ENCODE measurements at places on chromosomes 16 and 17.

DNA sequence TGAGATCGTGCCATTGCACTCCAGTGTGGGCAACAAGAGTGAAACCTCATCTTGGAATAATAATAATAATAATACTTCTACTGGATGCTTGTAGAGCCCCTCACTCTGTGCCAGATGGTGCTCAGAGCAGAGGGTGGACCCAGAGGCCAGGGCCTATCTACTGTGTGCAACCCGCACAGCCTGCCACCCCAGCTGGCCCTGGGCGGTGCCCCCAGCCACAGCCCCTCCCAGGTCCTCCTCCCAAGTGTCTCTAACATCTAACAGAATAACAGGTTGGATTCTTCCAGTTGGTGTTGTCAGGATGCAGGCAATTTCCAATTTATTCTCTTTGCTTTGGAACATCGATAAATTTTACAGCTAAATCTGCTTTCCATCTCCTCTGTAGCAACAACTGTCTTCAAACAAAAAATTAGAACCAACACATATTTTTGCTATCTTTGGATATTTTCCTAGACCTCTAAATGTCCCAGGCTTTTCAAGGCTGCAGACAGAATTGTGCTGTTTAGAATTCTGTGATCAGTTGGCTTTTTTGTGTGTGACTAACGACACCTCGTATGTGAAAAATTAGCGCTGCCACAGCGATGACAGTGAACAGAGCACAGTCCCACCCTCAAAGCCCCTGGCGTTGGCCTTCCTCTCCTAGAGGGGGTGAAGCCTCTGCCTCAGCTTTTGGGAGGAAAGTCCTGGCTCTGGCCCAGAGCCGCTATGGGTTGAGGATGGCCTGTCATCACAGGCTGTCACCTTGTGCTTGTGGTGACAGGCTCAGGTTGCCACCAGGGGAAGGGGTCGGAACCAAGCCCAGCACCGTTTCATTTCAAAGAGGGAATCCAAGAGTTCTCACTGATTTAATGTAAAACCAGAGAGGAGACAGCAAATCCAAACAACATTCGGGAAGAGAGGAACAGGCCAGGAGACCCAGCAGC lies 7.6 kb upstream of the EVPL start:
- no peak for DNase-seq

DNA sequence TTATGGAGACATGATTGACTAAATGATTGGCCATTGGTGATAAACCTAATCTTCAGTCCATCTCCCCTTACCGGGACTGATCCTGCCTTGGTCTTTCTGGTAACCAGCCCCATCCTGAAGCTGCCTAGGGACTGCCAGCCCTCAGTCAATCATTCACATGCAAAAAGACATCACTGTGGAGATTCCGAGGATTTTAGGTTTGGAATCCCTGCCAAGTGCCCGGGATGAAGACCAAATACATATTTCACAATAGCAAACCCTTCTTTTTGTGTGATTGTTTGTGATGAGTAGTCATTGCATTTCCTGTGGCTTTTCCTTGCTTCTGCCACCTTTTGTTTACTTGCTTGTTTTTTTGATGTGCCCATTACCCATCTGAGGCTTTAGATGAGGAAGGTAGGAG lies 44.0 kb downstream of the EPN2 start:
- no peak for DNase-seq

DNA sequence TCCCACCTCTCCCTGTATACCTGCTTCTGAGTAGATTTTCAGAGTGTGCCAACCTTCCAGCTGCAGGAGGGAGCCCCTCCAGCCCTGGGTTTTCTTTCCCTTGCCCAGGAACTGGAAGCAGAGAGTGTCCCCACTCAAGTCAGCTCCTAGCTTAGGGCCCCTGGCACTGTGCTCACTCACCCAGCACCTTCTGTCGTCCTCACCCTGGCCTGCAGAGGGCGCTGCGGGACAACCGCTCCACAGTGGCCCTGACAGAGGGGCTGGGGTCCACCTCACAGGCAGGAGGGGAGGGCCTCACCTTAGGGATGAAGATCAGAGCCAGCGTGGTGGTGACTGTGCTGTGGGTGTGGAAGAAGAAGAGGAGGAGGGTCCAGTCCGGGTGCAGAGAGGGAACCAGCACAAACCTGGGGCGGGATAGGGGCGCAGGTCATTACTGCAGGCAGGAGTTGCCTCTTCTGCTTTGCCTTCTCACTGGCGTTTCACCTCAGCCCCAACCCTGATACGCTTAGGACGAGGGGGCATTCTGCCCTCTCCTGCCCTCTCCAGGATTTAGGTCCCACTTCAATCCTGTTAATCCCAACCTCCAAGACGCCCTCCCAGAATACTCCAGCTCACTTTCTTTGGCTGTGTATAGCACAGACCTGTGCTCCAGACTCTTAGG lies 10.0 kb downstream of the GPR179 start:
- DNase-seq: peak; percentile 53

DNA sequence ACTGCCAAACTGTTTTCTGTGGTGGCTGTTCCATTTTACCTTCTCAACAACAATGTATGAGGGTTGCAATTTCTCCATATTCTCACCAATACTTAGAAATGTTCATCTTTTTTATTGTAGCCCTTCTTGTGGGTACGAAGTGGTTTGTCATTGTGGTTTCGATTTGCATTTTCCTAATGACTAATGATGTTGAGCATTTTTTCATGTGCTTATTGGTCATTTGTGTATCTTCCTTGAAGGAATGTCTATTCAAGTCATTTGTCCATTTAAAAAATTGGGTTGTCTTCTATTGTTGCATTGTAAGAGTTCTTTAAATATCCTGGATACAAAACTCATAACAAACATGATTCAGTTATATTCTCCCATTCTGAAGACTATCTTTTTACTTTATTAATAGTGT lies 47.5 kb upstream of the CCL2 start:
- DNase-seq: no peak

DNA sequence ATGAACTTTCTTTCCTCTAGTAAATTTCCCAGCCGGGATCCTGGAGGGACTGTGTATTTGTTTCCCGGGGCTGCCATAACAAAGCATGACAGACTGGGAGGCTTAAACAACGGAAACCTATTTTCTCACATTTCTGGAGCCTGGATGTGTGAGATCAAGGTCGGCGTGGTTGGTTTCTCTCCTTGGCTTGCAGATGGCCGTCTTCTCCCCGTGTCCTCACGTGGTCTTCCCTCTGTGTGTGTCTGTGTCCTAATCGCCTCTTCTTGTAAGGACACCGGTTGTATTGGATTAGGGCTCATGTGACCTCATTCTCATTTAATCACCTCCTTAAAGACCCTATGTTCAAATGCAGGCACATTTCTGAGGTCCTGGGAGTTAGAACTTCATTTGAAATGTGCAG lies 22.0 kb upstream of the USP10 start:
- no peak for DNase-seq

DNA sequence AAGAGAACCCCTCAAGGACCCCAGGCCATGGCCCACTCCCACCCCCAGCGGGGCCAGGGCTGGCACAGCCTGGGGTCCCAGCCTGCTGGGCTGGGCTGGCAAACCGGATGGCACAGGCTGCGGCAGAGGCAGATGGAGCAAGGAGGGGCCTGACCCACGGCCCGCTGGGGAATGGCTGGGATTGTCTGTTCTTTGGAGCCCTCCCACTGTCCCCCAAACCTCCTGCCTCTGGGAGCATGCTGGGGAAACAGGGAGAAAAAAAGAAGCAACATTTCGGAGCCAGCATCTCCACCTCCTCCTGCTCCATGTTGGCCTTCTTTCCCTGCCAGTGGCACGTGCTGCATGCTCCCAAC lies 37.1 kb upstream of the LHX1 start:
- DNase-seq: no peak

Data from stimulated activated effector memory CD8-positive, alpha-beta T cell treated with anti-CD3 and anti-CD28 coated beads, Interleukin-12 subunit alpha, Interleukin-12 subunit beta, amount 100 ng/mL, for 72 hours (primary cell).